ENCODE measurements at places on chromosomes 16 and 17.

GRCh38 chr17:37608351-37609169, 658 bp downstream of the SYNRG start:
- DNase-seq: no peak

DNA sequence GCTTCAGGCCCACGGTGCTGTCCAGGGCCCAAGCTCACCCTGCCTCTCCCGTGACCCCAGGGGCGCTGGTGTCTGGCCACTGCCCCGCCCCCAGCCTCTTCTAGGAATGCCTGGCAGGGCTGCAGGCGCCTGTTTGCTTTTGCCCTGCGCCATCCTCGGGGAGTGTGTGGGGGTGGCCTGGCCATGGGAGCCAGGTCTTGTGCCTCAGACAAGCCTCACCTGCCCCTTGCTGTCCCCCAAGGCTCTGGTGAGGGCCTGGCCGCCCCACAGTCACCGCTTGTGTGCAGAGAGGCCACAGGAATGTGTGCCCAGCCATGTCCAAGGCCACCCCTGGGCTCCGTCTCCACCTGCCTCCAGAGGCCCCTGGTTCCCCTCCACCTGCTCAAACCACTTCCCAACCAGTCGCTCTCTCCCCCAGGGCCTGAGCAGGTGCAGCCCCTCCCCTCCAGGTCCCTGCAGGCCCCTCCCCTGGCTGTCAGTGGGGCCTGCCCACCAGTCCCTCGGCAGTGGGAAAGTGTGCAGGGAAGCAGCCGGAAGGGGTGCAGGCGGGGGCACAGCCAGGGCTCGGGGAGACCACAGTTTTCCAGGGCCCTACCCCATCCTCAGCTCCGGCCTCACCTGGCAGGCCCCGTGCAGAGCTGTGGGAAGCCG, 841 bp upstream of the IGFALS start:
- DNase-seq: no peak

DNA sequence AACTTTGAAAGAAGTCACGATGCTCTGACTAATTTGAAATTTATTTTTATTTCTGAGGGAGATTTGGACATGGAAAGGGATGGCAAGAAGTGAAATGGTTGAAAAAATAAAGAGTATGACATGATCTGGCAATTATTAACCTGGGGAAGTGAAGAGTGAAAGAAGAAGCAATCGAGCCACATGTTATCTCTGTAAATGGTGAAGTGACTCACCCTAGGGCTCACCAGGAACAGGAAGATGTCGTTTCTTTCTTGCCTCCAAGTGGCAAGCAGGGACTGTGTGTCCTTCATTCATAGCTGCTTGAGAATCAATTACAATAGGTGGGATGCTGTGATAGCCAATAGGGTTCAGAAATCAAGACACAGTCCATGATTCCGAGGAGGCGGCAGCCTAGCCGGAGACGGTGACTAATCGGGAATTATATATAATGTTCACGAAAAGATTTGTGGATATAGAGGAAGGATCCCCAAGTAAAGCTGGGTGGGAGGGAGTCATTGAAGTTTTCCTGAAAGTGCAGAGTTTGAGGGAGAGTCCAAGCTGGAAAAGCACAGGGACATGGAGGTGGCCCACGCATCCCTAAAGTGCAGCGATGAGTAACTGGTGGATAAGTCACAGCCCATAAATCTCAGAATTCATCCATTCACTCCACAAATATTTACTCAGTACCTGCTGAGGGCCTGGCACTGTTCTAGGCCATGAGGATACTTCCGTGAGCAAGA, 18.2 kb upstream of the KRT20 start:
- no peak for DNase-seq

DNA sequence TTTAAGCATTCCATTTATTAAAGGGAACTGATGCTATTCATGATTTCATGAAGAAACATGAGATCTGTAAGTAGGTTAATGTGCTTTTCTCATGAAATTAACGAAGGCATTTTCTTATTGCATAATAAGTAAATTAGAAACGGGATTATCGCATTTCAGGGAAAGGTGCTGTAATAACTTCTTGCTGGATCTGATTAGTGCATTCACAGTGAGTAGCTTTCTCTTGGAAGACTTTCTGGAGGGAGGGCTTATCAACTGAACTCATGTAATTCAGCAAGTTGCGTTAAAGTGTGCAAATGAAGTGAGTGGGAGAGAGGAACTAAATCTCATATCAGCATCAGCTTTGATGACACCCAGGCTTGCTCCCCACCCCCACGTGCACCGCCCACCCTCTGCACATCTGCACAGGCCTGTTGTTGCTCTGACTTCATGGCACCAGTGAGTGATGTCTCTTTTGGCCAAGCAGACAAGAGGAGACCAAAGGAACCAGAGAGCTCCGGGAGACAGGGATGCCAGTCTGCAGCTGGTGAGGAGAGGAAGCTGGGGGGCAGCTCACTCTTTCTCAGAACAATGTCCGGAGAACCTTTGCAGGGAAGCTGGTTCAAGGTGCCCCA, 26.3 kb upstream of the GAS7 start:
- DNase-seq: no peak

- no peak for DNase-seq
Observed at GRCh38 chr16:52751035-52751434, 204.1 kb upstream of the TOX3 start.

GRCh38 chr17:17118399-17118798, 76.1 kb downstream of the MPRIP start:
- no peak for DNase-seq

- DNase-seq: no peak
Observed at GRCh38 chr17:27980043-27980442, 62.4 kb upstream of the NLK start.

DNA sequence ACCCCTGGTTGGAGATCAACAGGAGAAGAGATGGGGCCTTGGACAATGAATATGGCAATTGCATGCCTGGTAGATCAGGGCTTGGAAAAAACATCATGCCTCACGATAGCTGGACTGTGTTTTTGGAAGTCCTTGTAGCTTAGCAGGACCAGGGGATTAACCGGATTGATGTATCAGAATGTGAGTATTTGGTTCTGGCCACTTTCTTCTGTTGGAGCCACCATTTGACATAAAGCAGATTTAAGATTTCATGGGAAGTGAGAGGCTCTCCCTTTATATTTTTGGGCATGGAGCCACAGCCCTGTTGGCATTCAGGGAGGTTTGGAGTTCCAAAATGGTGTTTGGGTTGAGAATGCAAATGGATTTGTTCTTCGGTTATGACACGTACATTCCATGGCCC, 424.7 kb upstream of the MAF start:
- DNase-seq: no peak

GRCh38 chr17:27496005-27496404, 39.8 kb downstream of the KSR1 start:
- no peak for DNase-seq

DNA sequence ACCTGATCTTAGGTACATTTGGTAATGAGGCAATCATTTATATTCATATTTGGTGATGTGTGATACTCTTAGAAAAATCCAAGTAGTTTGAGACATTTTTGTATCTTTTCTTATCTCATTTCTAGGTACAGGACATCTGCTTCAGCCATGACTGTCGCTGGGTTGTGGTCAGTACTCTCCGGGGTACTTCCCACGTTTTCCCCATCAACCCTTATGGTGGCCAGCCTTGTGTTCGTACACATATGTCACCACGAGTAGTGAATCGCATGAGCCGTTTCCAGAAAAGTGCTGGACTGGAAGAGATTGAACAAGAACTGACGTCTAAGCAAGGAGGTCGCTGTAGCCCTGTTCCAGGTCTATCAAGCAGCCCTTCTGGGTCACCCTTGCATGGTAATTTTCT, 312.2 kb downstream of the BCAS3 start:
- DNase-seq: no peak
